ENCODE measurements at places on chromosomes 2 and 18.

DNA sequence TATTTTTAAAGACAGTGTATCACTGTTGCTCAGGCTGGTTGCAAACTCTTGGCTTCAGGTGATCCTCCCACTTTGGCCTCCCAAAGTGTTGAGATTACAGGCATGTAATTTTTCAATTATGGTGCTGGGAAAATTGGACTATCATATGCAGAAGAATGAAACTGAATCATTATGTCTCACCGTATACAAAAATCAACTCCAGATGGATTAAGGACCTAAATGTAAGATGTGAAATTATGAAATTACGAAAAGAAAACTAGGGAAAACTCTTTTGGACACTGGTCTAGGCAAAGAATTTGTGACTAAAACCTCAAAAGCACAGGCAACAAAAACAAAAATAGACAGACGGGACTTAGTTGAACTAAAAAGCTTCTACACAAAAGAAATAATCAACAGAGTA is 31.2 kb downstream of the MAP3K2 start:
- H3K27me3 ChIP-seq: no peaks in the 10 kb centered on the region
- H3K4me3 ChIP-seq: no peak overlapping the region
- no peak overlapping the region for H3K27ac ChIP-seq

GRCh38 chr2:202831242-202832220 is 40.0 kb downstream of the ICA1L start:
- H3K27me3 ChIP-seq: no peaks in the 10 kb centered on the region
- no peaks in the 10 kb centered on the region for H3K36me3 ChIP-seq
- DNase-seq: no peak
- H3K27ac ChIP-seq: no peak overlapping the region
- no peaks in the 10 kb centered on the region for H3K4me1 ChIP-seq

DNA sequence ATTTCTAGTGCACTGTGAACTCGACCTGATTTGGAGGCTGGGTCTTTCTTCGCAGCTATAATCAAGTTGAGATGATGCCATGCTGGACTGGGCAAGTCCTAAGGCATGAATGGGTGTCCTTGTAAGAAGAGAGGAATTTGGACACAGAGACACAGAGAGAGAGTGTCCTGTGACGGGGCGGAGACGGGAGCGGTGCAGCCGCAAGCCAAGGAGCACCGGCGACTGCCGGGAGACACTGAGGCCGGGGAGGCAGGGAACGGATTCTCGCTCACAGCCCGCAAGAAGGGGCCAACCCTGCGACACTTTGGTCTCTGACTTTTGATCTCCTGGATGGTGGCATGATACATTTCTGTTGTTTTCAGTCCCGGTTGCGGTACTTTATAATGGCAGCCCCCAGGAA is 22.4 kb upstream of the MBP start:
- DNase-seq: no peak
- H3K36me3 ChIP-seq: no peaks in the 10 kb centered on the region
- no peak overlapping the region for H3K4me3 ChIP-seq
- no peaks in the 10 kb centered on the region for H3K4me1 ChIP-seq

DNA sequence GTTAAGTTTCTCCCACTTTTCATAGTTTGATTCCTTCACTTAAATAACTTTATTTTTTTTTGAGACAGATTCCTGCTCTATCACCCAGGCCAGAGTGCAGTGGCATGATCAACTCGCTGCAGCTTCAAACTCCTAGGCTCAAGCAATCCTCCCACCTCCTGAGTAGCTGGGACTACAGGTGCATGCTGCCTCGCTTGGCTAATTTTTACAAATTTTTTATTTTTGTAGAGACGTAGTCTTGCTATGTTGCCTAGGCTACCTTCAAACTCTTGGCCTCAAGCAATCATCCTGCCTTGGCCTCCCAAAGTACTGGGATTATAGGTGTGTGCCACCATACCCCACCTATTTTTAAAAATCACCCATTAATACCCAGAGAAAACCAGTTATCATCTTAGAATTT is 14.2 kb upstream of the WIPF1 start:
- H3K36me3 ChIP-seq: no peaks in the 10 kb centered on the region
- H3K4me3 ChIP-seq: no peak overlapping the region
- no peaks in the 10 kb centered on the region for H3K27me3 ChIP-seq

GRCh38 chr2:239561446-239562001 is 160.7 kb upstream of the HDAC4 start:
- H3K27me3 ChIP-seq: no peaks in the 10 kb centered on the region
- no peaks in the 10 kb centered on the region for H3K36me3 ChIP-seq
- no peak overlapping the region for H3K4me3 ChIP-seq
- H3K4me1 ChIP-seq: no peaks in the 10 kb centered on the region
- H3K27ac ChIP-seq: no peak overlapping the region
- no peak for DNase-seq

DNA sequence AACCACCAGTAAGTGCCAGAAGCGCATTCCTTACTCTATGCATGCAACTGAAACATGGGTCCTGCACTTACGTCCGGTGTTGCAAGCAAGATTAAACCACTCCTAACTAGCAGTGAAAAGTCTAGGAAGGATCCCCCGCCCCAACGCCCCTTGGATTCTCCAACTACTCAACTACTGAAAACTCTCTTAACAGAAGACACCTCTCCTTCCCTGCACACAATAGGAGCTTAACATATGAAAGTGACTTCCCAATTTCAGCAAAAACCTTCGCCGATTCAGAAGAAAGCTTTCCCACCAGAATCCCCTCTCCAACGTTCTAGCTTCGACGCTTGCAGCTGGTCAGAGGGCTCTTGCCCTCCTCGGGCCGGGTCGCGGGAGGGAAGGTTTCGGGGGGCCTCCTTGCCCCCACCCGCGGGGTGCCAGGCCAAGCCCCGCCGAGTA is 578 bp downstream of the IWS1 start:
- peak overlapping the region; percentile 86 for H3K4me3 ChIP-seq
- no peaks in the 10 kb centered on the region for H3K27me3 ChIP-seq
- no peak for DNase-seq

DNA sequence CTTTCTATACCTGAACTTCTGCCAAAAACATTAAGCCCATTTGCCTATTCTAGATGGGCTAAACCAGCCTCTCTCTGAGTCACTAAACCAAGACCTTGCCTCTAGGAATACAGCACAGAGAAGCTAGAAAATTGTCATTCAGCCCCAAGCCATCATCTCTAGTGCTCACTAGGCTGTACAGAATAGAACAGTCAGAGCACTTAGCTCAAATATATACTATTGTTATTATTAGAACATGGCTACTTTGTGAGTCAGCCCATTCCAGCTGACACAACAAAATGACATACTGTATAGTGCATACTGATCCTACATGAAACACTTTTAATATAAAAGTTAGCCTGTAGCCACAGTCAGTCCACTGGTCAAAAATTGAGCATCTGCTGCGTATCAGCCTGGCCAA is 418.8 kb downstream of the NRXN1 start:
- H3K27ac ChIP-seq: no peak overlapping the region
- no peaks in the 10 kb centered on the region for H3K27me3 ChIP-seq
- H3K36me3 ChIP-seq: no peaks in the 10 kb centered on the region

DNA sequence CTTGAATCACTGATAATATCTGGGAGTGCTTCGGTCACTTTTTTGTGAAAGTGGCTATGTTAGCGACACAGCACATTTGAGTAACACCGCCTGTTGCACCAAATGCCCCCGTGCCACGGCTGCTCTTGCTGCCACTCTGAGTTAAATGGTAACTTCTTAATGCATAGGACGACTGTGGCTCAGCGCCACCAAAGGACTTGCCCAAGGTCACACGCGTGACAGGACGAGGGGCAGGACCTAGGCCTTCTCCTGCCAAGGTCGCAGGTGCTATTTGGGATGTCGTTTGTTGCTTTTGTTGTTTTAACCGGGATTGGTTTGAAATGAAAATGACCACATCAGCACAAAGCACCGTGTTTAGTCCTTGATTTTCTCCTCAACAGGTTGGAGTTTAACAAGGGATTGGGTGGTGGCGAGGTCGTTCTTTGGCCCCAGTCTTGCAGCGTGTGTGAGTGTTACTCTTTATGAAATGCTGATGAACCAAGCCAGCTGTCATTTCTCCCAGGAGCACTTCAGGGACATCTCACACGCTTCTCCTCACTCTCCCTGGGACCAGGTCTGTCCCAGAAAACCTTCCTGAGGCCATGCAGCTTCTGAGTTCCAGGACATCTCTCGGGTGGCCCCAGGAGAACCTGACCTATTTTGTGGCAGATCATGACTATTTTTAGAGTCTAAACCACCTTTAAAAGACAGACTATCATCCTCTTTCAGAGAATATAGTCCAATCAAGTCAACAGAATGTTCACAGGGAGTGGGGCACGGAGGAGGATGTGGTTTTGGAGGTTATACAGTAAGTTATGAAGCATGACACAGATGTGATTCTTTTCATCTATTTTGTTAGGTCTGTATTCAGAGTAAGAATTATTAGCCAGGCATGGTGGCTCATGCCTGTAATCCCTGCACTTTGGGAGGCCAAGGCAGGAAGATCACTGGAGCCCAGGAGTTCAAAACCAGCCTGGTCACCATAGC is 49.9 kb downstream of the MTCL1 start:
- no peak overlapping the region for H3K4me3 ChIP-seq
- H3K36me3 ChIP-seq: no peaks in the 10 kb centered on the region
- H3K27me3 ChIP-seq: no peaks in the 10 kb centered on the region
- H3K4me1 ChIP-seq: no peaks in the 10 kb centered on the region

DNA sequence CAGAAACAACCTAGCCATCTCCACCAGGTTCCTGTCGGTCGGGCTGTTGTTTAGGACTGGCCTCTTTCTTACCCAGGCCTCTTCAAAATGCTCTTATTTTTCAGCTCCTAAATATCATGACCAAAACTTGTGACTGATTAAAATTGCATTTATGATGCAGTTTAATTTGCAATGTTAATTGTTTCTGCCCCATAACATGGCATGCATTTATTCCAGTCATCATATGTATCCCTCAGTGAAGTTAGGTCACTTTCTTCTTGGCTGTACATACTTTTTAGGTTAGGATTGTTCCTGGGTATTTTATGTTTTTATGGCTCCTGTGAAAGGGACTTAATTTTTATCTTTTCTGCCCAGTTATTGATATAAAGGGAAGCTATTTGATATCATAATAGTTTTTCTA is 50.6 kb downstream of the CHRNA1 start:
- H3K36me3 ChIP-seq: no peaks in the 10 kb centered on the region
- no peak overlapping the region for H3K27ac ChIP-seq
- H3K4me3 ChIP-seq: no peak overlapping the region
- no peaks in the 10 kb centered on the region for H3K4me1 ChIP-seq
- no peak for DNase-seq
- no peaks in the 10 kb centered on the region for H3K27me3 ChIP-seq

DNA sequence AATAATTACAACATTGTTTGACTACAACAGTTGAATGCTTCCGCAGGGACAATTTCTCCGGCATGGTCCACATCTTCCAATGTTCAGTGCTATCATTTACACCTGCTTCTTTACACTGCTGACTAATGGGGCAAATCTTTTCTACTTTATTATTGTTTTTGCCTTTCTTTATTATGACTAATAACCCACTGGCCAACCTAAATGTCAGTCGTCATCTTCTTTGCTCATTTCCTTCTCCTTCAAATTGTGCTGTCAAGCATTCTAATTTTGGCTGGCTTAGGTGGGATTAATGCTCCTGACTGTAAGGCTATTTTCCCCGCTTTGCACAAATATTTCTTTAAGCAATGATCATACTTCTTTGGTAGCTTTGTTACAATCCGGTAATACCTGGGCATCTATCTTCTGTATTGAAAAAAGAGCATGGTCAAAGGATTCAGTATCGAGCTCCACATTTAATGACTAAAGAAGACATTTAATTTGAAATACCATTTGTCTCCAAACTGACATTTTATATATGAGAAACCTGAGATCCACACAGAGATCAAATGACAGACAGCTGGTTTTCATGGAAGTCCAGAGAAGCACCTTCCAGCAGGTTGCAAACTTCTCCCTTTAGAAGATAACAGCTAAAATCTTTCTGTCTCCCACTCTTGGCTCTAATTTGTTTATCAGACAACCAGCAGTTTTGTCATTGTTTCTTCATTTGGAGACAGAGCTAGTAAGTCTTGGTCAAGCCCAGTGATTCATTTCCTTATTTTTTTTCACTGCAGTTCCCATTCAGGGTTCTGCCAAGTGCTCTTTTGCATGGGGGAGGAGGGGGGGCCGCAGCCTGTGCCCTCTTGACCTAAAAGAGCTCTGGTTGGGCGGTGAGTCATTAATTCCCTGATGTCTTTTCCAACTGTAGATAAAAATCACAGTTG is 132.9 kb downstream of the SOCS6 start:
- no peaks in the 10 kb centered on the region for H3K36me3 ChIP-seq
- no peak overlapping the region for H3K4me3 ChIP-seq
- peaks cover 3% of the 10 kb centered on the region for H3K4me1 ChIP-seq
- H3K27me3 ChIP-seq: no peaks in the 10 kb centered on the region
- peak; percentile 92 for DNase-seq

DNA sequence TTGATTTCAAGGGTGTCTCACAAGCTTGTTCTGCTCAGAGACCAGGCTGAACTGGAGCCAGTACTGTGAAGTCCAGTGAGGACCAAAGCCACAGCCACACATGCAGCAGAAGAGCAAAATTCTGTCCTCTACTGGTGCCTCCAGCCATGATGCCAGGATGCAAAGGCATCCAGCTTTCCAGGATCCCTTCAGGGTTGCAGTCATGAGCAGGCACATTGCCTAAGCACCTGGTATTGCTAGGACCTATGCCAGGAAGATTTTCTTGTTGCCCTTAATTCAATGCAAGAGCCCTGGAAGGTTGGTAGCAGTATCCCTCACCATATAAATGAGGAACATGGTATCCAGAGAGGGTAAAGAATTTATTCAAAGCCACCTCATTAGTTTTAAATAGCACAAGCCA is 78.9 kb upstream of the CYRIA start:
- DNase-seq: no peak
- H3K4me3 ChIP-seq: no peak overlapping the region
- no peak overlapping the region for H3K27ac ChIP-seq
- no peaks in the 10 kb centered on the region for H3K36me3 ChIP-seq
- no peaks in the 10 kb centered on the region for H3K4me1 ChIP-seq

DNA sequence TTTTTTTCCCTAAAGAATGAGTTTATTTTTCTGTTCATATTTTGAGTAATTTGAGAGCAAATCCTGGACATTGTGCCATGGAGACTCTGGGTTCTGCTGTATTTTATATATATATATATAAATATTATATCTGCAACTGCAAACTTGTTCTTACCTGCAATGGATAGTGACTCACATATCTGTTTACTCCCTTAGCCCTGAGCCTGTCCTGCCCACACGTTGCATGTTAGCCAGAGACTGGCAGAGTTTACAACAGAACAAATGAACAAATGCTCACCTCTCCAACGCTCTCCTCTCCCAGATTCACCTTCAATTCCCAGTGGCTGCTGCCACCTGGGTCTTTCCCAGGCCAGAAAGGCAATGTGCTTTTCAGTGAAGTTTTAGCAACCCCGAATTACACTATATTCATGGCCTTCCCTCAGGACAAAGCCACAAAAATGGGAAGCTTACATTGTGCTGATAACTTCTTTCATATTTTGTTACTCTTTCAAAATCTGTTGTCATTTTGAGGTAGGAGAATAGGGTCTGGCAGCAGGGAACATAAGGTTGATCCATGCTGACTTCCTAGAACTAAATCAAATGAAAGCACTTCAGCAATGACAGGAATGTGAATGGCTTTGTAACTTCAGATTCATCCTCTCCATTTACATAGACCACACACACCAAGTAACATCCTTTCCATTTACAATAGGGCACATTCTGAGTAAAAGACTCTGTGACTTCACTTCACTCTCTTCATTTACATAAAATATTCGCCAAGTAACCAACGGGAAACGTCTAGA is 105.4 kb upstream of the FAM110C start:
- no peaks in the 10 kb centered on the region for H3K27me3 ChIP-seq
- no peaks in the 10 kb centered on the region for H3K36me3 ChIP-seq
- H3K4me3 ChIP-seq: no peak overlapping the region

Data from ascending aorta (tissue), 2 donors.